ENCODE measurements at places on chromosomes 3 and 15.

- no peak for DNase-seq
These were observed 53.7 kb upstream of the MAGI1 start for GRCh38 chr3:66092175-66092995.

- DNase-seq = no peak
These were observed 1.1 kb downstream of the TM6SF1 start for GRCh38 chr15:83108266-83109219.

GRCh38 chr15:27466758-27467157 lies 495.8 kb downstream of the GABRG3 start:
- DNase-seq = no peak

DNA sequence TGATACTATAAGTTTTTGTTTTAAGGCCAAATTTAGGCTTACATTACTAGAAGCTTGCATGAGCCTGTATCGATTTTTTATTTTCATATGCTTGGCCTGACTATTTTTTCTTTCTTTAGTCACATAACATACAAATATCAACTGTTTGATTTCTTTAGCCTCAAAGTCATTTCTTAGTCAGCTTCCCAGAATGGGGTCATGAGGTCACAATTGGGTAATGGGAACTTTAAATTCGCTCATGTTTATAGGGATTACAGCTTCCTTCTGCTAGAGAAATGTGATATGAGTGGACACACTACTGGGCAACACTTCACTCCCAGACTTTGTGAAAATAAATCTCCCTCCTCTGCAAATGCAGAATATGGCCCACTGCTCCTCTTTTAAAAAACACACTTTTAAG lies 9.1 kb upstream of the TIPARP start:
- DNase-seq = no peak

DNA sequence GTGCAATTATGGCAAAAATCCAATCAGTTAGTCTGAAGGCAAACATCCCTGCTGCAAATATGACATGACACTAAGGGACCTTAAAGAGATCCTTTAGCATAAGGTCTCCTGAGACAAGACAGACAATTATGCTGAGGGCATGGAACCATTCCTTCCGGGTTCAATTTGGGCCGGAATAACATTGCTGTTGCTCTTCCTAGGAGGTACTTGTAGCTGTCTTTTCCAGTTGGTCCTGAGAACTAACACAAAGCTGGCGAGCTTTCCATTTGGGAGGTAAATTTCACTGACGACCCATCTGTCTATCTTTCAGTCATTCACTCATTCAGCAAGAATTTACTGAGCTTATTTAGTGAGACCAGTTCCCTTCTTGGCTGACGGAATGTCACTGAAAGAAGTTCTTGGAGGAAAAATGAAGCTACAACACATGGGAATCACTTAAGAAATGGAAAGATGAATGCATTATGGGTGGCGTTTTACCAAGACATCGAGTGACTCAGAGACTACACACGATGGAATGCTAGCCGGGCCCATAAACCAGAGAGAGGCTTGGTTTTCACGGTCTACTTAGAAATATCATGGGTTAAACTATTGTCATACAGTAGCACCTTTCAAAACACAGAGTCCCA lies 215.5 kb downstream of the PDZRN3 start:
- DNase-seq = no peak

DNA sequence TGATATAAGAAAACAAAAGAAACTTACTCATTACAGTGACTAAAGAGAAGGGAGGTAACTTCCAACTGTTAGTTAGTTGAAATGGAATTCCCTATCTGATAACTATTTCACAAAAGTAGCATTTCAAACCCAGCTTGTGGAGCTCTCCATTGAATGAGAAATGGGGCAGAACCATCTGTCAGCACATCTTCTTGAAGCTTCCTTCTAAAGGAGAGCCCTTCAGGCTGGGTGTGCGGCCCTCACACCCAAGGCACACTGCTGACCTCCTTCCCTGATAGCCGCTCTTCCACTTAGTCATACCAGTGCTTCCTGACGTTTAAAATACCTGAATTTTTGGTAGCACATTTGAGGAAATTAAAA lies 28.1 kb upstream of the VEPH1 start:
- DNase-seq = no peak

GRCh38 chr15:77515613-77516012 lies 94.9 kb downstream of the HMG20A start:
- DNase-seq = no peak

DNA sequence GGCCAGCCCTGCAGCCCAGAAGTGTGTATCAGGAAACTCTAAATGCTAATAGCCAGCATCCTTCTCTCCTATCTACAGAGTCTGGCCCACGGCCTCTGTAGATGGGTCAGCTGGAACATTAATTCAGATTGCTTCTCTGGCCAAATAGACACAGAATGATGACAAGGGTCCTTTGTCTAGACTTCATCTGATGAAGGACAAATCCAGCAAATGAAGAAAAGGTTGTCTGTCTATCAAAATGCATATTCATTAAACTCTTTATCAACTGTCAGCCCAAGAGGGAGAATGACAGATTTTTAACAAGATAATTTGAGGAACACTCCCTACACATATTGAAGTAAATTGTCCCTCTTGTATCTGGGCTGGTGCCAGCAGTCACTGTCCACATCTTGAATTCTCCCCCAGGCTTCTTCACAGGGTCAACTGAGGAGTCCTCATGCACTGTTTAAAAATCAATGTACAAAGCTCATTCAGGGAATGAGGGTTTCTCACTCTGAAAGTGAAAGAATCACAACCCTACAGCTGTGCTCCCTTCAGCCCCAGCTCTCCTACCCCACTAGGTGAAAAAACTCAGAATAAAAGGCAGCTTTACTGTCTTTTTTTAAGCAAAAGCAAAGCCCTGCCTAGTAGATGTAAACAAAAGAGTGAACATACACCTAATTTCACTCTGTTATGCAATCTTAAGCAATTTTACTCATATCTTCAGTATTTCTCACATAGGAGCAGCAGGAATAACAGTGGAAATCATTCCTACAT lies 507.7 kb downstream of the IGSF11 start:
- DNase-seq = no peak

DNA sequence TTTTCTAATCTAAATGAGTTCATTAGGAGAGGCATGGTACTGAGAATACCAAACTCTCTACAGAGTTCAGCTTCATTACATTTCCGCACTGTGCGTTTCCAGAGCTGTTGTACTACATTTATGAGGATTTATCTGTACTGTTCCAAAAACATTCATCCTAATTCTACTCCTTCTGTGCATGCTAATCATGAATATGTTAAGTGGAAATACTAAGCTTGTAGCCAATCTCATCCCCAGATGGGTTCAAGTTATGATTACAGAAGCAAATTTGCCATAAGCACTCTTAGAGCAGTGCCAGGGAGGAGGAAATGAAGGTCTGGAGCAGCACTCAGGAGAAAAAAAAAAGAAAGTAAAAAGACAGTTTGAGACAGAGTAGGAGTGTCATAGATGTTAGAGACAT lies 544.3 kb downstream of the GBE1 start:
- DNase-seq = no peak

DNA sequence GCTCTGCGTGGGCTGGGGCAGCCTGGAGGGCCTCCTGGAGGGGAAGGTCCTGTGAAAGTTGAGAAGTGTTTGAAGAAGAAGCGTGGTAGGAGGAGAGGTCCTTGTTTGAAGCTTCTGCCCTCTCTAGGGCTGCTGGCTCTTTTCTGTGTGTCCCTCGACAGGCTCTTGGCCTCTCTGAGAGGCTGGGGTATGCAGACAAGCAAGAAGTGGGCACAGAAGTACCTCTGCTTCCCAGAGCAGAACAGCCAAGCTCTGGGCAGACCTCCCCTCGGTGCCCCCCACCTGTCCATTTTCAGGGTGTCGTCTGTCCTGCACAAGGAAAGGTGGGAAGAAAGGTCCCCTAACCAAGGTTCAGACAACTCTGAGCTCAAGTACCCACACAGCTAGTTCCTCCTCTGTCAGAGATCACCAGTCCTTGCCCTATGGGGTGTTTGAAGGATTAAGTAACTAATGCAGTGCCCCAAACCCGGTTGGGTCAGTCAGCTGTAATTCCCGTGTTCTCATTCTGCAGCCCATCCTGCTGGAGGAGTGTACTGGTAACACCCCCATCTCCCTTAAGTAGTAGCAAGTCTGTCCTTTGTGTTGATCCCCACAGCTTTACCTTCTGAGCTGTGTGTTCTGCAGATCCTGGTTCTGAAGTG lies 6.3 kb downstream of the CSK start:
- DNase-seq = no peak

DNA sequence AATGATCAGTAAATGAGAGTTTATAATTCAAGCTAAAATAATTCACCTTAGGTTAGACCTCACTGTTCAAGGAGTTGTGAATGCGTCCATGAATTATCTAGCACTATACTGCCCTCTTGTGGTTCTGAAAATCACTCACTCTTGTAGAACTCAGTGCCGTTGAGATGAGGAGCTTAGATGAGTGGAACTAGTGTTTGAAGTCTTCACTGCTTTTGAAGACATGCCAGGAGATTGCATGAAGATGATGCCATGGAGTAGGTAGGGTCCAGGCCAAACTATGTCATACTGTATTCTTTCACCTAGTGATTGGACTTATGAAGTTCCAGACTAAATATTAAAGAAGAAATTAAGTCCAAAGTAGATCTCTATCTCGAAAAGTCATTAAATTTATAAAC lies 28.8 kb downstream of the LYSMD4 start:
- no peak for DNase-seq
